ENCODE measurements at places on chromosomes 2 and 18.

DNA sequence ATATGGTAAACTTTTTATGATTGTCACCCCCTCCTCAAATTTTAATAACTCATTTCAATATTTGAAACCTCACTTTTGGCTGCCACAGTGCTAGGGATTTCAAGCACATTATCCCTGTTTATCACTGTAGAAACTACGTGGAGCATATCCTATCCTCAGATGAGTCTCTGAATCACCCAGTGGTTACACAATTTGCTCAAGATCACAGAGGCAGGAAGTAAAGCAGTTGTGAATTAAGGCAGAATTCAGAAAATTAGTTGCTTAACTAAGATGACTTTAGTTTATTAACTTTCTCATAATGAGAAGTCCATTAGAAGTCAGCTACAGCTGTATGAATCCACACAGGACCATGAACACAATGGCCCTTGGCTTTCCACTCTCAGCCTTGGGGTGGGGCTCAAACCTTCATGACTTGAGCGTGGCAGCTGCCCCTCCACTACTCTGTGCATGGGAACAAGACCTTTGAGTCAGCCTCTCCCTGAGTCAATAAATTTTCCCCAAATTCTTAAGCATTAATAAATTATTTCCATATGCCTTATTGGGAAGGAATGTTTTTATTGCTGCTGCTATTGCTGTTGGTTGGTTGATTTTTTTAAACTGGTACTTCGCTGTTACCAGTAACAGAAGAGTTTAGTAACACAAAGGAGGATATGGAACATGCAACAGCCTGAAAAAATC is 369.0 kb downstream of the CBLN2 start:
- no peak for DNase-seq

- no peak for DNase-seq
Measured at GRCh38 chr18:10743766-10744165, 217.9 kb downstream of the NAPG start.

- DNase-seq = no peak
Measured at GRCh38 chr2:118443596-118443995, 355.3 kb downstream of the INSIG2 start.

DNA sequence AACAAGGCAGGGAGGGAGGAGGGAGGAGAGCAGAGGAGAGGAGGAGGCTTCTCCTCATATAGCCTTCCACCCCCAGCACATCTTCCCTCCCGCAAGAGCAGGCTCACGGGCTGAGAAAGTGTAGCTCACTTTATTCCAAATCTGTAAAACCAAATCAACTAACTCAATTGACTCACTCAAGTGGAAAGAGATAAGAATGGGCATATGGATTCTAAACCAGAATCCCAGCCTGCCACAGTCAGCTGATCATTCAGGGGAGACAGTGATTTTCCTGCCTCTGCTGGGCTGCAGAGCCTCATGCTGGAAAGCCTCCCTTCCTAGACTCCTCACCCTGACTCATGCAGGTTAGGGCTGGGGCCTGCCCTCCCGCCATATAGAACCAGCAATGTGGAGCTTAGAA is 4.2 kb upstream of the TWSG1 start:
- no peak for DNase-seq

GRCh38 chr18:39389800-39390379 is 1824.3 kb upstream of the CELF4 start:
- no peak for DNase-seq
